ENCODE measurements at places on chromosomes 12 and 14.

DNA sequence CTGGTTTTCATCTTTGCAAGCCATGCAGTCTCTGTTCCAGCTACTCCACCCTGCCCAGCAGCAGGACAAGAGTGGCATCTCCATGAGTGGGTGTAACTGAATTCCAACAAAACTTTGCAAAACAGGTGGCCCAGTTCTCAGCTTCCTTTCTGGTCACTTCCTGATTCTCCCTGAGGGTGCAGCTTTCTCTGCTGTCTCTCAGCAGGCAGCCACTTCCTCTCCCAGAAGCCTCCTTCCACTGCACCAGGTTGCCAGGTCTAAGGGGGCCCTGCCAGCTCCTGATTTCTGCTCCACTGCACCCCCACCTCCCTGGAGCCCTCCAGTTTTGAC is 341.0 kb upstream of the FKBP4 start:
- DNase-seq: peak; percentile 37

DNA sequence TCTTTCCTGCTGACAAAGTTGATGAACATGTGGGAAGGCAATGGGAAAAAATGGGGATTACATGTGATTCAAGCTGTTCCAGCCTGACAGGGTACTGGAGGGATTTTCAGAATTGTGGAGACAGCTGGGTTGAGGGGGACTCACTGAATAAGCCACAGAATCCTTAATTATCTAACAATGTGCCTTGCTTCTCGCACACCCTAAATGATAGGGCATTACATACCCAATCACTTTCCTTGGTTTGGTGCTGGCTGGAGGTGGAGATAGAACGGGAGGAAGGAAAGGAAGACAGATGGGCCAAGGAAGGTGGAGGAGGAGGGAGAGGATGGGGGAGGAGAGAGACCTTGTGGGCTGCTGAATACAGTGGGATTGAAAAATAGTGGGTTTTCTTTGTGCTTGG is 20.7 kb downstream of the PELI2 start:
- no peak for DNase-seq

DNA sequence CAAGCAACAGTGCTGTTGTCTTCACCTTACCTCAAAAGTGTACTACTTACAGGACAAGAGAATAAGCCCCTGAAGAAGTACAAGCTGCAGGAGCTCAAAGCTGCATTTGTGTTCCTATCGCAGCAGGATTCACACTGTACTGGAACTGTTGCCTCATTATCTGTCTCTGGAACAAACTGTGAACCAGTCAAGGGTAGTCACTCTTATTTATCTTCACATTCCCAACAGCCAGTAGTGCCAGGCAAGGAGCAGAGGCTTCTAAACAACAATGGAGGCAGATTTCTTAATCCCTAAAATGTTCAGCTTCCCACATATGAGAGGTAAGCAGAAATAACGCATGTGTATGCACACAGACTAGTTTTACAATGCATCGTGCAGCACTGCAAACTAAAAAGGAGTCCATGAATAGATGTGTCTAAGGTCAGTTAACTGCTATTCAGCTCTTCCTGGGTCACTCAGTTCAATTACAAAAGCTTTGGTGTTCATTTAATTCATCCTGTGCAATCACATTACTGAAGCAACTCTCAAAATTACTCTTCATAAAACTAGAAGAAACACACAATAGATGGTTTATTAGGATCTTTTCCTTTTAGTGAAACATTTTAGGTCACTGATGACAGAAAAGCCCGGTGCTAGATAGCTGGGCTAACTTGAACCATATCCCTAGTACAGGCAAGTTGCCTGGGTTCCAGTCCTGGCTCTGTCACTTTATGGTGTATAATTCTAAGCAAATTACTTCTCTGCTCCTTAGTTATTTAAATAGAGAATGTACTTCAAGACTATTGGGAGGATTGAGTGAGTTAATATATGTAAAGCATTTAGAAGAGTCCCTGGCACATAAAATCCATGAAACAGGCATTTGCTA is 2.7 kb downstream of the APPL2 start:
- no peak for DNase-seq

DNA sequence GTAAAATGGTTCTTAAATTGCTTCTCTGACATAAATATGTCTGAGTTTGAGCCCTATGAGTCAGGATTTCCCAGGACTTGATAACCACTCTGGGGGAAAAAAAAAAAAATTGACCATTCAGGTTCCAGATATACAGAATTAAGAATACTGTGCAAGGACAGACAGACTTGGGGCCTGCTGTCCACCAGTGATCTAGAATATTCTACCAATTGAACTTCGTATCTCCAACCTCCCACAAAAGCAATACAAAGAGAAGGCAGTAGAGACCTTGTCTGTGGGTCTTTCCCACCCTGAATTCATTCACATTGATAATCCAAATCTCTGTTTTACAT is 4.1 kb downstream of the SINHCAF start:
- no peak for DNase-seq

DNA sequence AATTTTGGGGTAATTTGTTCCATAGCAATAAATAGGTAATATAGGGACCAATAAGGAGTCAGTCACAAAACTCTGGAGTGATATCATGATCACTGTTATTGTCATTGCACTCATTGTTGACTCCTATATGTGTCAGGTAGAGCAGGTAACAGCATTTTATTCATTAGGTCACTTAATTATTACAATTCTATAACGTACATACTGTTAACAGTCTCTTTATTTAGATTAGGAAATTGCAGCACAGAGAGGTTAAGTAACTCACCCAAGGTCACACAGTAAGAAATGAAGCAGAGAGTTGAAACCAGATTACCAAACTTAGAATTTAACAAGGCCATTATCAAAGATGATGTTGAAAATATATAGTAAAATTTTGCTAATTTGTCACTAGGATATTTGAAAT is 49.7 kb upstream of the PTPRB start:
- DNase-seq: no peak

DNA sequence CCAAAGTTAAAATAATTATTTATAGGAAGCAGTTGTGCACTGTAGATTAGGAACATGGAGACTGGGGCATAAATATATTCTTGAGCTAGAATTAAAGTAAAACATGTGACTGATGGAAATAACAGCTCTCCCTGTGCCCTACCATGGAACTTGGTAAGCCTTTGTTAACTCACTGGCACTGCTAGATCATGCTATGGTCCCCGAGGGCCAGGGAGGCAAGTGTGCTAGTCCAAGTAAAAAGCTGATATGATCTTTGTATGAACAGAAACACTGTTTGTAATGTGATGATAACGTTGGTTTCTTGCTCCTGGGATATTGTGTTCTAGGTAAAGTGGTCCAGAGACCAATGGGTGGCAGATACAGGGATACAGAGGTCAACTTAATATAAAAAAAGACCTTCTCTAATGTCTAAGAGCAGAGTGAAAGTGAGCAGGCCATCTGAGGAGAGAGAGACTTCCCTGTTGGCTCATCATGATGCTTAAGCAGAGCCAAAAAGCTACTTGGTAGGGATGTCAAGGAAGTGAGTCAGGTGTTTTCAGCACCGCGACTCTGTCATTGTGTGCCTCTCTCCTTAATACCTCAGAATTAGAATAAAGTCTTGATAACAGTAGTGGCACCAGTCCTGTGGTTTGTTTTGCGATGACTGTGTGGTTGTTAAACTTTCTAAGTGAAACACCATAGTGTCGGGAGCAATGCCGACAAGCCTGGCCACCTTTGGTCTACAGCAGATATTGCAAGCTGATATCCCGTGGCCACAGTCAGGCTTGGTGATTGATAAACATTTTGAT is 27.6 kb downstream of the BICD1 start:
- no peak for DNase-seq

DNA sequence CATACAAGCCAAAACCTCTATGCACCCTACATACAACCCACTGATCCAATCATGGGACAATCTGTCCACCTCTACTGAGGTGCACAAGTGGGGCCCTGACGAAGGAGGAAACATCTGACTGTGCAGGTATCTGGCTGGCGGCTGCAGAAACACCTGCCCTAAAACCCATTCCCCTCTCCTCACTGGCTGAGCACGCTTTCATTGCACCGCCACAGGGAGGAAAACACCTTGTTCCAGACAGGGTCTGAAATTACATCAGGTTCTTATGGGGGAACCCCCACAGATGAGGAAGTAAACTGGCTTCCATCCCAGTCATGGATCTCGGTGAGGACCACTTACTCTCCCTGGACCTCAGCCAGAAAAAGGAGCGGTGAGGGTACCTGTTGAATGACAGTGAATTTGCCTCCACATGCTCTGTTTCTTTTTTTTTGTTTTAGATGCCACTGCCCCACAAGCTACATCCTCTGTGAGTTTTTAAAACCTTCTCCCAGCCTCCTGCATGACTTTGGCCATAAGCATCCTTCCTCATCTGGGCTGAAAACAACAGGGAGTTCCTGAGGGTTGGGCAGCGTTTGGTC is 23.8 kb upstream of the DGLUCY start:
- DNase-seq: no peak

GRCh38 chr14:77055306-77055705 is 26.8 kb upstream of the IRF2BPL start:
- DNase-seq: no peak

- DNase-seq: no peak
Measured at GRCh38 chr12:7130701-7131501, 730 bp downstream of the CLSTN3 start.
